IPS DF 6.9 (cell line): ENCODE measurements at places on chromosomes 2 and 18.

GRCh38 chr2:9497017-9497416, 22.7 kb downstream of the IAH1 start:
- no peak for DNase-seq

DNA sequence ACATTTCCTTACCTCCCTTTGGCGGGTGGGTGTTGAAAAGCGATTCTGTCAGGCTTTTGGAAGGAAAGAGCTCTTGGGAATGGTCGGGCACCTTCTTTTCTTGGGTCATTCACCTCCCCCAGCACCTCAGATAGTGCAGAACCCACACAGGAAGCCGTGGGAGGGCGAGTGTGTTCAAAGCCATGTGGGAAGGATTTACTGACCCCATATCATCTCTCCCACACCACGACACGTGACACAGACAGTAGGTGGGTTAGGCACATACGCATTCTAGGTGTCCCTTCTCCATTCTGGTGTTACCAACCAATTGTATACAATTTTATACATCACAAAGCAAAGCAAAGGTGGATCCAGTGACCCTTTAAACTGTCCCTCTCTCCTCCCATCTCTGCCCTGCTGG, 263.7 kb upstream of the REV1 start:
- no peak for DNase-seq

DNA sequence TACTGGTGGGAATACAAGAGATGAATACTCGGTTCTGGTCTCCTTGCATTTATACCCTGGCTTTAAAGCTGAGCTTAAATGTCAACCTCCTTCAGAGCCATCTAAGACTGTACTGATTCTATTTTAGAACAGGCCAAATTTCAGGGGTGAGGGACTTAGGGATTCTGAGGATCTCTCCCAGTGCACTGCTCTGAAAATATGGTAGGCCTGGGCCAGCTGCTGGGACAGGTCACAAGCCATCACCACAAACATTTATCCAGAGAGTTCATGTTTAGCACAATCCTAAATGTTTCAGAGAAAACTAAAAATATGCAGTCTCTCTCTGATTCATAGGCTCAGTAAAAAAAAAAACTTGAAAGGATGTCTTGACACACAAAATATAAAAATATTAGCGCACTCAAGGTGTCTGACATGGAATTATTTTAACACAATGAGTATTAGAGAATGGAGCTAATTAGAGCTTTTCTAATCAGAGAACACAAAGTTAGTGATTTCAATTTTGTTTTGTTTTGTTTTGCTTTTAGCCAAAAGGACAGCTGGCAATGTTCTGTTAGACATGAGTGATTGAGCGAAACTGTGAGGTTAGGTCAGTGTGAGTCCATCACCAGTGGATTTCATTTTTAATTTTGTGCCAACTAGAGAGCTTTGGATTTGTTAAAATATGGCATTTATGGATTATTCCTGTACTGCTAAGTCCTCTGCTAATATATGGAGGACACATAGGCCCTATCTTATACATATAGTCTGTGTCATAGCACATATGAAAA, 38.8 kb downstream of the MFSD6 start:
- no peak for DNase-seq

- DNase-seq, result no peak
Measured at GRCh38 chr2:50491541-50492476, 540.1 kb downstream of the NRXN1 start.

- no peak for DNase-seq
Measured at GRCh38 chr2:9681427-9681817, 50.6 kb upstream of the YWHAQ start.

DNA sequence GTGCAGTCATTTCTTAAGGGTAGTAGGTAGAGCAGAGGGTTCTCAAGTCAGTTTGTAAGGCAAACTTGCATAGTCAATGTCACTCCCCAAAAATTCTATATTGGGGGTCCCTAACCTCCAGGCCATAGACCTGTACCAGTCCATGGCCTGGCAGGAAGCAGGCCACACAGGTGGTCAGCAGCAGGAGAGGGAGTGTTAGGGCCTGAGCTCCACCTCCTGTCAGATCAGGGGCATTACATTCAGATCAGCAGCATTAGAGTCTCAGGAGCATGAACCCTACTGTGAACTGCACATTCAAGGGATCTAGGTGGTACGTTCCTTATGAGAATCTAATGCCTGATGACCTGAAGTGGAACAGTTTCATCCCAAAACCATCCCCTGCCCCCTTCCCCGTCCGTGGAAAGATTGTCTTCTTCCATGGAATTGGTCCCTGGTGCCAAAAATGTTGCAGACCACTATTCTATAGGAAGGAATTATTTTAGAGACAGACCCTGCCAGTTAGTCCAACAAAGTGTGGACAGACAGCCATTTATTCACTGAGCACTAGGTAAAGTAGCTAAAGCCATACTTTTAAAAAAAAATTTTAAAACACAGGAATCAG, 6.7 kb downstream of the COA5 start:
- DNase-seq, result peak; percentile 31

- no peak for DNase-seq
Measured at GRCh38 chr2:234102112-234102511, 51.6 kb downstream of the SPP2 start.
